ENCODE measurements at places on chromosomes 12 and 14.

- no peak for DNase-seq
These were observed 38.0 kb downstream of the SPPL3 start for GRCh38 chr12:120866108-120866507.

DNA sequence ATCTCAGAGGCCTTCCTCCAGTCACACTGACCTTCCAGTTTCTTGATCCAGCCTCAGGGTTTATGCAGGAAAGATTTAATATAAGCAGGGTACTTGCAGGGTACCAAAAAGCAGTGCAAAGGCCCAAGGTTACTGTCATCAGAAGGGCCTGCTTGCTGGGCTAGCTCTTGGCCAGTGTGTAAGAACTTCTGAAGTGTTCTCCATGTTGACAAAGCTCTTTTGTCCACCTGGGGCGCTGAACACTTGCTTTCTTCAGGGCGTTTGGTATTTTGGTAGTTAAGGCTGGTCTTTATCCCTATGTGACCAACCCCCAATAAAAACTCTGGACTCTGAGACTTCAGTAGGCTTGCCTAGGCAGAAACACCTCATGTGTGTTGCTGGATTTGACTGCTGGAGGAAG is 69.7 kb downstream of the ZC3H14 start:
- no peak for DNase-seq

- DNase-seq = no peak
These were observed 48.8 kb downstream of the LRTM2 start for GRCh38 chr12:1869145-1869544.

- DNase-seq = no peak
These were observed 662 bp downstream of the EPS8 start for GRCh38 chr12:15788233-15789219.

GRCh38 chr14:79573486-79573885 is 637.8 kb downstream of the DIO2 start:
- no peak for DNase-seq

- no peak for DNase-seq
These were observed 511.4 kb downstream of the PCNX1 start for GRCh38 chr14:71418532-71419245.

DNA sequence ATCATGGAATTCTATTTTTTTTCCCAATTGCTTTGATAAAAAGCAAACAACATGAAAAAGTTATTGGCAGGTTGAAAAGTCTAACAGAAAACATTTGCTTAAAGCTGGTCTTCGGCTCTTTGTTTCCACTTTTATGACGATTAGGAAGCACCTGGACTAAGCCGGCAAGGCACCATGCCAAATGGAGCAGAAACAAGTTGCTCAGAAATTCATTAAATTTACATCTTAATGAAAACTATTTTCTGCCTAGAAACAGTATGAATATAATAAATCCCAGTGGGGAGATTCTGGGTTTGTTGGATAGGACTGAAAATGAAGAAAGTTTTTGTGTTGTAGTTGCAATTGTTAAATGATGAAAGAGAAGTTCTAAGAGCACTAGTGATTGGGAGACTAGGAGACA is 51.4 kb upstream of the OR9K2 start:
- no peak for DNase-seq

DNA sequence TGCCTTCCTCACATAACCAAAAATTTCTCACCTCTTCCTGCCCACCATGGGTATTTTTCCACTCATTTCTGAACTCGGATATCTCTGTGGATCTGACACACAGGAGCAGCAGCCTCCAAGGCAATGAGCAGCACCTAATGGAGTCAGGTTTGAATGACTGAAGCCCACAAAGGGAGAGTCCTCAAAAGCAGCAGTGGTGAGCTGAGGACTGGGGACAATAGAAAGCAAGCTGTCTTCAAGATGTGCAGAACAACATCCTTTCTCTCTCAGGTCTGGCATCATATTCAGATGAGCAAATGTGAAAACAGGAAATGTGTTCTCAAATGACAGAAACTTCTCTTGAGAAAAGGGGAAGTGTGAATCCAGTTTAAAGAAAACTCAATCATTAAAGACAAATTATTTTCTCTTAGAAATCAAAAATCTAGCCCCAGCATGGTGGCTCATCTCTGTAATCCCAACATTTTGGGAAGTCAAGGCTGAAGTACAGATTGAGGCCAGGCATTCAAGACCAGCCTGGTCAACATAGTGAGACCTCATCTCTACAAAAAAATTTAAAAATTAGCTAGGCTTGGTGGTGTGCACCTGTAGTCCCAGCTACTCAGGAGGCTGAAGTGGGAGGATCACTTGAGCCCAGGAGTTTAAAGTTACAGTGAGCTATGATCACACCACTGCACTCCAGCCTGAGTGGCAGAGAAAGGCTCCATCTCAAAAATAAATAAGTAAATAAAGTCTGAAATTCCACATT is 54.2 kb downstream of the C12orf42 start:
- DNase-seq = peak; percentile 0

GRCh38 chr12:121467638-121468498 is 68.0 kb downstream of the RNF34 start:
- DNase-seq = no peak

- DNase-seq = no peak
These were observed 30.3 kb upstream of the SMOC1 start for GRCh38 chr14:69848903-69849391.

DNA sequence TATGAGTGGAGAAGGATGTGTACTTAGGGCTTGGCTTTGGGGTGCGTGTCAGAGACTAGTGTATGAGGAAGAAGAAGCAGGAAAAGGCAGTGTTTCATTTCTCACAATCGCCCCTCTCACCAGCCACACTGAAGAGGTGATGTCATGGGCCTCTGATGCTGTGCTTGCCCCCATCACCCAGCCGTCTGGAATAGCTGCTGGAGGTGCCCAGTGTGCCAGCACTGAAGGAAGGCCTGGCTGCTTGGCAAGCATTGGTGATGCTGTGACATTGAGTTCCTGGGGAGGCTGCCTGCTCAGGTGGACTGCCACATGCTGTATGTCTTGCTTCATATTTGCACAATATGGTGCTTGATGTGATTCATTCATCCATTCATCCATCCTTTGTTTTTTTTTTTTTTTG is 56.2 kb downstream of the CRADD start:
- no peak for DNase-seq

DNA sequence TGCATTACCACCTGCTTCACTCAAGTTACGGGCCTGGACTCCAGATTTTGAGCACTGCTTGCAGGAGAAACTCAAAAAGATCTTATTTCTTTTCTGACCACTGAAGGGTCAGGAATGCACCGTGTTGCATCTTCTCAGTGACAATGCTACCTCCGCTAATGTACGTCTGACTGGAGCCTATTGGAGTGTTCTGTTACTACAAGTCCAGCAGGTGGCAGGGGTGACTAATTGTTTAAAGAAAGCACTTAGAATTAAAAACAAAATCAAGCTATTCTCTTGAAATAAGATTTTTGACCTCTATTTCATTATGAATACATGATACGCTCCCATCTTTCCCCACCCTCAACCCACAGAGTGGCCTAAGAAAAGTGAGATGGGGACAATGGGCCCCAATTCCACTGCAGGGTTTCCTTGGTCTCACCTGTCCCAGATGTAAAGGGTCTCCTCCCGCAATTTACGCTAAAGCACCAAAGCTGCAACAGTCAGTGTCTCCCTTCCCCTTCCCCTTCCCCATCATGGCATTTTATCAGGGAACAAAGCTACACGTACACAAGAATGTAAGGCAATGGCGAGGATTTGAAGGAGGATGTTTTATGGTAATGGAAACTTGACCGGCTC is 2.2 kb downstream of the TBPL2 start:
- DNase-seq = no peak

DNA sequence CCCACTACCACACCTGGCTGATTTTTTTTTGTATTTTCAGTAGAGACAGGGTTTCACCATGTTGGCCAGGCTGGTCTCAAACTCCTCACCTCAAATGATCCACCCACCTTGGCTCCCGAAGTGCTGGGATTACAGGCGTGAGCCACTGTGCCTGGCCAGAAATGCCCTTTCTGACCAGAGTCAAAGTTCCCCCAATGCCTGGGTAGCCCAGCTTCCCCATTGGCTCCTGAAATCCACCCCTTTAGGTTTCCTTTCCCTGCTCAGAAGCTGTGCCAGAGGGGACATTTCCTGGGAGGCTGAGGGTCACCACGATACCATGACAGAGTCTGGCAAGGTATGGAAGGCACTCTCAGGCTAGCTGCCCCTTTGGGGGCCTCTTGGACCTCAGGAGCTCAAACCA is 3.5 kb downstream of the GSTZ1 start:
- no peak for DNase-seq

GRCh38 chr14:39258782-39259545 is 25.2 kb downstream of the MIA2 start:
- DNase-seq = no peak

- DNase-seq = no peak
These were observed 201.0 kb upstream of the RTL1 start for GRCh38 chr14:101104485-101104884.

GRCh38 chr14:22533057-22533704 is 55.8 kb downstream of the DAD1 start:
- DNase-seq = no peak

DNA sequence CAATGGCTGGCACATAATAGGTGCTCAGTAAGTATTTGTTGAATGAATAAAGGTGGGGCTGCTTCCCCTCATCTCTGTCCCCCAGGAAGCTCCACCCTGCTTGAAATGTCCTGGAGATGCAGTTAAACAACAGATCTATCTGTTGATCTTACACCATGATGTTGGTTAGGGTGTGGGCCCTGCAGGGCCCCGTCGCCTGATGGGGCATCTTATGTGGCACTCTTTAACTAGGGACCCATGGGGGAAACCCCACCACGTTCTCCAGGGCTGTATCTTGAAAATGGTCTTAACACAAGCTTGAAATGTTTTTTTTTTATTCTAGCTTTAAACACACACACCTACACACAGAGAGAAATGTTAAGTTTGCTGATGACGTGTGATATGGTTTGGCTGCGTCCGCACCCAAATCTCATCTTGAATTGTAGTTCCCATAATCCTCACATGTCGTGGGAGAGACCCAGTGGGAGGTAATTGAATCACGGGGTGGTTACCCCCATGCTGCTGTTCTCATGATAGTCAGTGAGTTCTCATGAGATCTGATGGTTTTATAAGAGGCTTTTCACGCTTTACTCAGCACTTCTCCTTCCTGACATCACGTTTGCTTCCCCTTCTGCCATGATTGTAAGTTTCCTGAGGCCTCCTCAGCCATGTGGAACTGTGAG is 741.7 kb downstream of the VRK1 start:
- DNase-seq = no peak

DNA sequence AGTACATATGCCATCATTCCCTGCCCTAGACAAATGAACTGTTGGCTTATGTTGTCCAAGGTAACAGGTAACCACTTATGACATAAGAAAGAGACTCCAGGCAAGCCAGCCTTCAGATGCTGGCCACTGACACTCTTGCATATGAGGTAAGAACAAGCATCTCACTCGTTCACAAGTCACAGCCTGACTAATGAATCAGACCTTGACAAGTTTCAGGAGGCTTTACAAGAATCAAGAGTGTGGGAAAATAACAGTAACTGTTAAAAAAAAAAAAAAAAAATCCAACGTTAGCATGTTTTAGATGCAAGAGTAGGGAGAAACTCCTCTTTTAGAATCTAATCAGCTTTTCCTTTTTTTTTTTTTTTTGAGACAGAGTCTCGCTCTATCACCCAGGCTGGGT is 40.7 kb downstream of the ZFYVE1 start:
- no peak for DNase-seq

- no peak for DNase-seq
These were observed 461.2 kb downstream of the TMEM121 start for GRCh38 chr14:105987563-105987962.

GRCh38 chr12:75862692-75863471 is 168.7 kb downstream of the PHLDA1 start:
- no peak for DNase-seq

DNA sequence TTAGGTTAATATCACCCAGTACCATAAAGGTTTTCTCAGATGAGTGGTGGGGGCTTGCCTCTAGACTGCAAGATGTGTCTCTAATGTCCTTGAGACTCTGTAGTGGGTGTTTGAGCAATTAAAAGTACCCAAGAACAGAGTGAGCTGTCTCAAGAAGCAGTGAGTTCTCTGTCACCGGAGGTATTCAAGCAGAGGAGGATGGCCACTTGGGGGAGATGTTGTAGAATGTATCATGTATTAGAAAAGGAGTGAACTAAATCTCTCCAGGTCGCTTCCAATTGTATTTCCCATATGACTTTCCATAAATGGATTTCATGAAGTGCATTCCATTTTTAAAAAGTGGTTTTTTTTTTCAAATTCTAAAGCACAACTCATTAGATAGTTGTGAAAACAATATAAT is 35.0 kb downstream of the SLC17A8 start:
- no peak for DNase-seq

DNA sequence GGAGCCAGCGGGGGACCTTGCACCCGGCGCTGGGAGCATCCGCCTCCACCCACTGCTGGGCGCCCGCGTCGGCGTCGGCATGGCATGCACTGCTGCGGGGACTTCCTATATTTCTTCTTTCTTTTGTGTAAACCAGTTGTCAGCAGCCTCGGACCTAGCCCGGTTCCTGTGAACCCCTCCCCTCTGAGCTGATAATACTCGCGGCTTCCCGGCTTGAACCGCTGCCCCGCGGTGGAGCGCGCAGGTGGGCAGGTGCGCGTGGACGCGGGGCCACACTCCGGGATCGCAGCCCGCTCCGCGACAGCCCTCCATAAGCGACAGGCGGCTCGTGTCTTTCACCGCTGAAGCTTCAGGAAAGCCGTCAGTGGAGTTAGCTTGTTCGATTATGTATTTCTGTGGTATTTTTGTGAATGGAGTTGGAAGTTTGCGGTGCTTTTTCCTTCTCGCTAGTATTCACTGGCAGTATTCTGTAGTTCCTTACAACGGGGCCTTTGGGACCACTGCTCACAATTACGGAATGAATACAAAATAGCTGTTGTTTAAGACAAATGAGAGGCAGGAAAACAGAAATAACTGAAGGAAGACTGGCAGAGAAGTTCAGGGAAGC is 870 bp downstream of the BMAL2 start:
- peak; percentile 32 for DNase-seq

- DNase-seq = no peak
These were observed 3.5 kb upstream of the CD63 start for GRCh38 chr12:55732288-55732687.

DNA sequence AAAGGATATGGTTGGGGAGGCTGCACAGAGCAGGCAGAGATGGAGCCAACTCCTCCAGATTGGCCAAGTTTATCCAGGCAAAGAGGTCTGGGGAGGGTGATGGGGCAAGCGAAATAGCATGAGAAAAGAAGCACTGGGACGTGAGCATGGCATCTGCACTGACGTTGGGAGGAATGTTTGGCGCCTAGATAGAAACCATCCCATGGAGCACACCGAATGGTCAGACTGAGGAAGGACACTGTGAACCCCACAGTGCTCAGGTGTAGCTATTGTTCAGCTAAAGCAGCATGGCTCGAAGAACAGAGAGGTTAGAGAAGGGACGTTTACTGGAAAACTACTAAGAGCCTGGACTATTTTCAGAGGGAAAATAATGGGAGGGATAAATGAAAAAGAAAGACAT is 387.1 kb downstream of the EMP1 start:
- DNase-seq = no peak

GRCh38 chr14:72889366-72889765 is 4.5 kb downstream of the DPF3 start:
- DNase-seq = no peak

- no peak for DNase-seq
These were observed 17.1 kb downstream of the SLC24A4 start for GRCh38 chr14:92340071-92340470.

- no peak for DNase-seq
These were observed 407.8 kb upstream of the RGS6 start for GRCh38 chr14:71524320-71524982.

Measured in stimulated activated naive CD4-positive, alpha-beta T cell treated with Interleukin-2 at 50 U/mL for 16 hours (primary cell).